ENCODE measurements at places on chromosomes 3 and 15. TPM values are rescaled to one million over a fixed set of nuclear protein-coding genes. Genes with fewer than 3 reads are reported as not detected.

DNA sequence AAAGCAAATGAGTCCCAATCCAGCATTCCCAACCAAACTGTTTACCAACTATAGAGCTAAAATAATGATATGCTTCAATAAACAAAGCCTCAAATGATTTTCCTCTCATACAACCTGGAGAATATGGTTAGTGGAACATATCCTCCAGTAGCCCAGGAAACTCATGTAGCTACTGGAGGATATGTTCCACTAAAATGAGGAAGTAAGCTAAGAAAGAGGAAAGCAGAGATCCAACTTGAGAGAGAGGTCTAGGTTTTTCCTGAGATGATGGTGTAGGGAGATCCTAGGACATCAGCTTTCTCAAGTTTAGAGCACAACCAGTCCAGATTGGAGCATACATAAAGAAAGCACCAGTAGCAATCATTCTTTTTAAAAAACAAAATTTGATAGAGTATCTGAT, 44.6 kb upstream of the SLC4A7 start:
- no peak for DNase-seq
- H3K4me3 ChIP-seq, result no peak overlapping the region
- H3K27ac ChIP-seq, result no peak overlapping the region
- H3K4me1 ChIP-seq, result no peaks in the 10 kb centered on the region

The RBSN gene
- 32.4 TPM for total RNA-seq

- H3K27me3 ChIP-seq, result no peaks in the 10 kb centered on the region
- no peak overlapping the region for H3K27ac ChIP-seq
- peaks cover 5% of the 10 kb centered on the region for H3K36me3 ChIP-seq
- DNase-seq, result no peak
Measured at GRCh38 chr3:157148196-157148889, 11.6 kb downstream of the CCNL1 start.

The ADPRH gene
- 13.9 TPM for total RNA-seq

Measured in aorta (tissue), 5 donors.